ENCODE measurements at places on chromosomes 5 and 9. TPM values are rescaled to one million over a fixed set of nuclear protein-coding genes. Genes with fewer than 3 reads are reported as not detected.

The IL5 gene
- not detected for total RNA-seq

- H3K4me1 ChIP-seq = peaks cover 7% of the 10 kb centered on the region
- no peaks in the 10 kb centered on the region for H3K27me3 ChIP-seq
- no peaks in the 10 kb centered on the region for H3K36me3 ChIP-seq
- H3K4me3 ChIP-seq = no peak overlapping the region
Observed at GRCh38 chr5:178462076-178462475, 128.1 kb downstream of the COL23A1 start.

DNA sequence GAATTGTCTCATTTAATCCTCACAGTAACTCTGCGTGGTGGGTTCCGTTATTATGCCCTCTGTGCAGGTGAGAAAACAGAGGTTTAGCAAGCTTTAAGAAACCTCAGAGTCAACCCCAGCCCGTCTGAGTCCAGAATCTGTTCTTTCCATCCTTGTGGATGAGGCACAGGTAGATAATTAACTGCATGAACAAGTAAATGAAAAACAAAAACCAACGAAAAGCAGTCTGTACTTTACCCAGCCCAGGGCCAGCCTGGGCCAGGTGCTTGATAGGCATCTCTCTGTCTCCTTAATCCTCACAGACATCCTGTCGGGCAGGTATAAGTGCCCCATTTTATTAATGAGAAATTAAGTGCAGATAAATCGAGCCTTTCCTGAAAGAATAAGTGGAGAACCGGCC is 25.3 kb upstream of the CXCL14 start:
- no peaks in the 10 kb centered on the region for H3K36me3 ChIP-seq
- no peak overlapping the region for H3K4me3 ChIP-seq
- no peaks in the 10 kb centered on the region for H3K27me3 ChIP-seq
- peaks cover 21% of the 10 kb centered on the region for H3K4me1 ChIP-seq
- no peak for DNase-seq
- H3K27ac ChIP-seq = no peak overlapping the region

DNA sequence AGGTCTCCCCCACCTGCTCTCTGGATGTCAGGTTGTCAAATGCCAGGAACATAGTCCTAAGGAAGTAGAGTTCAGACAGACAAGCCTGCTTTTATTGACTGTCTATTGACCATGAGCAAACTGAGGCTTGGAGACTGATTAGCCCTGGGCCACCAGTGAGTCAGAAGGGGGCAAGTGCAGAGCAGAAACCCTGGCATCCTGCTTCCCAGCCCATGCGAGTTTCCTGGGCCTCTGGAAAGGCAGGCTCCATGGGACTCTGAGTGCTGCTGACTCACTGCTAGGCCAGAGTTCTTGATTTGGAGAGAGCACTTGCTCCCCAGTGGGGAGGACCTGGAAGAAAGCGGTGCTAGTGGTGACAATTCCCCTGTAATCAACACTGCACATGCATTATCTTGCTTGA is 2.8 kb upstream of the HBEGF start:
- H3K27me3 ChIP-seq = no peaks in the 10 kb centered on the region
- peaks cover 45% of the 10 kb centered on the region for H3K4me1 ChIP-seq
- H3K27ac ChIP-seq = no peak overlapping the region
- H3K36me3 ChIP-seq = no peaks in the 10 kb centered on the region

DNA sequence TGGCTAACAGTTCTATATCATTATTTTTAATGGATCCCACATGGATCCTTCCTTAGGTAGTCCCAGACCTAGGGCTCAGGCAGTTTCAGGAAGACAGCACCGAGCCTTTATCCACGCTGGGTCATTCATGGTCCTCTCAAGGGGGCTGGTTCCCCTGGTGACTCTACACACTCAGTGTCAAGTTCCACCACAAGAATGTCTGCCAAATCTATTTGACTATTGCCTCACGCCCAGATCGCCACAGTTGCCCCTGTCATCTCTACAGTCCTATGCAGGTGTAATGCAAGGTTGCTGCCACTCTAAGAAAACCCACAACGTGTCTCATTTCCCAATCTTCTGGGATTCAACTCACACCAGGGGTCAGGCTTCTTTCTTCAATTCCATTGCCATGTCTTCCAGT is 8.0 kb upstream of the ZNF366 start:
- no peak overlapping the region for H3K4me3 ChIP-seq
- peaks cover 3% of the 10 kb centered on the region for H3K4me1 ChIP-seq
- no peak for DNase-seq

DNA sequence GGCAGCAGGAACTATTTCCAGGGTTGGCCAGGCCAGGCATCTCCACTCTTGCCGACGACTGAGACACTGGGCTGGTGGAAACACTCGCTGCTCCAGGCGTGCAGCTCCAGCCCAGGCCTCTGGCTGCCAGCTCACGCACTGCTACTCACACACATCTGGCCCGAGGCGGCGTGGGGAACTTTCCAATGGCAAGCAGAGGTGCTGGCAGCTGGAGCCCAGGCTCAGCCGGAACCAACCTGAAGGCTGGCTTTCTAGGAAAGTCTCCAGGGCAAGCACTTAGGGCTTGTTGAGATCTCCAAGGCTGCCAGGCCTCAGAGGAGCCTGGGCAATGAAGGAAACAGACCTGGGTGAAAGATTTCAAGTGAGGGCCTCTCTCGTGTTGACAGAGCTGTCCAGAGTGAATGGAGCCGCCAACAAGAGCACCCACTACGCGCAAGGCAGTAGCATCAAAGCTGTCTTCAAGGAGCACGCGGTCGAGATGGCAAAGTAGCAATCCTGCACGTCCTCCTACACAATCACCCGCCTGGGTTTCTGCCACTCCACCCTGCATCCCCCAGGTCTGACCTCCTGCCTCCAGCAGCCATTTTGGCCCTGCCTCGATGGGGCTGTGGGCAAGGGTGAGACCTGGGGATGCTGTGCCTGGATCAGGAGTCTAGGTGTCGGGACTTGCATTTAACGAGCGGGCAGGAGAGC is 14.4 kb downstream of the SH3PXD2B start:
- H3K4me1 ChIP-seq = no peaks in the 10 kb centered on the region
- no peaks in the 10 kb centered on the region for H3K36me3 ChIP-seq

- no peak overlapping the region for H3K4me3 ChIP-seq
- H3K4me1 ChIP-seq = no peaks in the 10 kb centered on the region
- no peak overlapping the region for H3K27ac ChIP-seq
- no peaks in the 10 kb centered on the region for H3K36me3 ChIP-seq
- no peak for DNase-seq
Observed at GRCh38 chr9:116697362-116697761, 10.3 kb downstream of the TRIM32 start.

- no peak overlapping the region for H3K4me3 ChIP-seq
- no peak for DNase-seq
- no peaks in the 10 kb centered on the region for H3K36me3 ChIP-seq
- no peaks in the 10 kb centered on the region for H3K4me1 ChIP-seq
- H3K27me3 ChIP-seq = no peaks in the 10 kb centered on the region
Observed at GRCh38 chr9:113886026-113886369, 9.9 kb downstream of the ZNF618 start.

DNA sequence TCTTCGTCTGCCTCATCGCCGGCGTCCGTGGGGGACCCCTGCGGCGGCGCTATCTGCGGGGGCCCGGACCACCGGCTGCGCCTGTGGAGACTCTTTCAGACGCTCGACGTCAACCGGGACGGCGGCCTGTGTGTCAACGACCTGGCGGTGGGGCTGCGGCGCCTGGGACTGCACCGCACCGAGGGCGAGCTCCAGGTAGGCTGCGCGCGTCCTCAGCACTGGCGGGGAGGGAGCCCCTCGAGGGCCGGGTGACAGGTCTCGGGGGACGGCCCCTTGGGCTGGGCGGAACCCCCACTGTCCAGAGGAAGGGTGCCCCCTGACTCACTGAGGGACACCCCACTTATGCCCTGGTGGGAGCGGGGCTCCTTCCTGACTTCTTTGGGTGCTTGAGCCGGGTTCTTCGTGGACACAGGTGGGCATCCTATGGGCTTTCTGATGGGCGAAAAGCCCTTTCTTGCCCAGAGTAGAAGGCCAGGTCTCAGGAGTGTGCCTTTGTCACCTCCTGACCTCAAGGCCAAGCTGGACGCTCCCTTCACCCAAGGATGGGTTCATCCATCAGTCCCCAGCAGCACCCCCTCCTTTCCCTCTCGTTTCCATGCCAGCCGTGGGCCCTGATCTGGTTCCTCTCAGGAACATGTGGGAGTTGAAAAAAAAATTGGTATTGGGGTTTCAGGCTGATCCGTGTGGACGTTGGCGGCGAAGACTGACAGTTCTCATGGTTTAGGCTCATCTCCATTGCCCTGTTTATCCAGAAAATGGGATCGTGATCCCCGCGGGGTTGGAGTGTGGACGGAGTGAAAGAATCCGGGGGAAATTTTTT is 564 bp downstream of the SLC25A25 start:
- no peaks in the 10 kb centered on the region for H3K27me3 ChIP-seq
- H3K36me3 ChIP-seq = no peaks in the 10 kb centered on the region
- peak overlapping the region; percentile 63 for H3K27ac ChIP-seq
- peak; percentile 50 for DNase-seq

The ZNF366 gene
- total RNA-seq = not detected

The CCNI2 gene
- total RNA-seq = not detected

The SURF6 gene
- 31.6 TPM for total RNA-seq

DNA sequence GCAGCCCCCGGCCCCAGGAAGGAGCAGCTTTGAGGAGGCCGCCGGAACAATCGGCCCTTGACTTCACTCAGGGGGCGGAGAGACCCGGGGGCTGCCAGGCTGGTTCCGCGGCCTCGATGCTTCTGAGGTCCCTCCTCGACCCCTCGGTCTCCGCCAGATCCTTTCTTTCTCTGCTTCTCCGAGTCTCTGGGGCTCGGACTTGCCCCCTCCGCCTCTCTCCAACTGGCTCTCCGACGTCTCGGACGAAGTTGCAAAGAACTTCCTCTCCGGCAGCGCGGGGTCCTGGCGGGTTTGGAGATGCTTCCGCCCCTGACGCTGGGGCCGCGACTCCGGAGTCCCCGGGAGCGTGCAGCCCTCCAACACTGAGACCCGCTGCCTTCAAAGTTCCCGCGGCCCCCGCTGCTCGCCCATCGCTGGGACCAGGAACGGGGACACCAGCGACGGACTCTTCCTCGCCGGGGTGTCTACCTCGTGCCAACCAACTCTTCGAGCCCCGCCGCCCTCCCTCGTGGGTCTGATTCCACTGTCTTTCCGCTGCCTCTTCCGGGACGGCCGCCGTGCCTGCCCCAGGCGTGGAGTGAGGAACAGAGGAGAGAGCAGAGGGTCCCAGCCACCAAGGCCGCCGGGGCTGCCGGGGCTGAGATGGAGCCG is 7.0 kb downstream of the PAX5 start:
- DNase-seq = no peak
- peak overlapping the region; percentile 28 for H3K4me3 ChIP-seq
- peaks cover 5% of the 10 kb centered on the region for H3K4me1 ChIP-seq
- no peaks in the 10 kb centered on the region for H3K27me3 ChIP-seq
- no peak overlapping the region for H3K27ac ChIP-seq

- no peak overlapping the region for H3K4me3 ChIP-seq
- H3K27ac ChIP-seq = peak overlapping the region; percentile 100
- H3K36me3 ChIP-seq = 0 out of 2 replicates have a peak, but pooled peaks cover 3% of the 10 kb centered on the region
- DNase-seq = peak; percentile 30
- no peaks in the 10 kb centered on the region for H3K27me3 ChIP-seq
- H3K4me1 ChIP-seq = peaks cover 45% of the 10 kb centered on the region
Observed at GRCh38 chr5:160260006-160260775, 30.9 kb downstream of the FABP6 start.

GRCh38 chr5:139182528-139183296 is 15.5 kb downstream of the SIL1 start:
- no peaks in the 10 kb centered on the region for H3K36me3 ChIP-seq
- no peaks in the 10 kb centered on the region for H3K27me3 ChIP-seq
- no peaks in the 10 kb centered on the region for H3K4me1 ChIP-seq
- DNase-seq = no peak
- H3K27ac ChIP-seq = no peak overlapping the region

DNA sequence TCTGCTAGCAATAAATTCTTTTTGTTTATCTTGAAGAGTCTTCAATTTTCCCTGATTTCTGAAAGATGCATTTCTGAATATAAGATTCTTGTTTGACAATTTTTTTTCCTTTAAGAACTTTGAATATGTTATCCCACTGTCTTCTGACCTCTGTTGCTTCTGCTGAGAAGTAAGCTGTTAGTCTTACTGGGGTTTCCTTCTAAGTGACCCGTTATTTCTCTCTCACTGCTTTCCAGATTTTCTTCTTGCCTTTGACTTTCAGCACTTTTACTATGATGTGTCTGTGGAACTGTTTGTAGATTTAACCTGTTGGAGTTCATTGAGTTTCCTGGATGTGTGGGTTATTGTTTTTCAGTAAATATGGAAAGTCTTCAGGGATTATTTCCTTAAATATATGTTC is 205.3 kb upstream of the NFIL3 start:
- no peaks in the 10 kb centered on the region for H3K27me3 ChIP-seq
- no peaks in the 10 kb centered on the region for H3K36me3 ChIP-seq
- no peak overlapping the region for H3K4me3 ChIP-seq
- no peak overlapping the region for H3K27ac ChIP-seq
- no peak for DNase-seq
- no peaks in the 10 kb centered on the region for H3K4me1 ChIP-seq

The UGT3A2 gene
- not detected for total RNA-seq

The PCDHB4 gene
- total RNA-seq = not detected

GRCh38 chr9:34382054-34382453 is 5.4 kb upstream of the MYORG start:
- no peaks in the 10 kb centered on the region for H3K36me3 ChIP-seq
- peak; percentile 22 for DNase-seq
- no peak overlapping the region for H3K27ac ChIP-seq
- no peaks in the 10 kb centered on the region for H3K27me3 ChIP-seq

DNA sequence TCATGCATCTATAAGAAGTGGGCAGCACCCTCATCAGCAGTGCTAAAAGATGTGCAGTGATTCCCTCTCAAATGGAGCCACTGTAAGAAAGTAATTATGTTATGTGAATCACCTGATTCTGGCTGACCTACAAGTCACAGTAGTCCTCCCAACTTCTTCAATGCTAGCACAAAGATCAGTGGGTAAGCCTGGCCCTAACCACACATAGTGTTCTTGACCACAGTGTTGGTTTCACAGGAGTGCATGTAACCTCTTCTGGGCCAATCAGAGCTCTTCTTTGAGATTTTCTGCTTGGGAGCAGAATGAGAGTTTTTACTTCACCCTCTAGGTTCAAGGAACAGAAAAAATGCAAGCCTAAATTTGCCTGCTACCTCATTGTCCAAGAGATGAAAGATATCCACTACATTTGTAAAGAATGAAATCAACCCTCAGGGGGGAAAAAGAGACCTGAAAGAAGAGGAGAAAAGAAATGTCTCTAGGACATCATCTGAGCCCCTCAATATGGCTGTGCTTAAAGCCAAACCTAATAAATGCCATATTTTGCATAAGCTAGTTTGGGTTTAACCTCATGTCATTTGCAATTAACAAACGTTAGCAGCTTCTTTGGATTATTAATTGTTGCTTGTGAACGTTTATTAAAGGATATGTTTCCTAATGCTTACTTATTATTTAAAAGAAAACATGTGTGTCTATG is 65.3 kb upstream of the ADRB2 start:
- H3K36me3 ChIP-seq = no peaks in the 10 kb centered on the region
- no peak overlapping the region for H3K27ac ChIP-seq
- H3K27me3 ChIP-seq = no peaks in the 10 kb centered on the region
- no peak for DNase-seq
- no peak overlapping the region for H3K4me3 ChIP-seq
- H3K4me1 ChIP-seq = no peaks in the 10 kb centered on the region

The PDE6A gene
- total RNA-seq = 2.5 TPM

DNA sequence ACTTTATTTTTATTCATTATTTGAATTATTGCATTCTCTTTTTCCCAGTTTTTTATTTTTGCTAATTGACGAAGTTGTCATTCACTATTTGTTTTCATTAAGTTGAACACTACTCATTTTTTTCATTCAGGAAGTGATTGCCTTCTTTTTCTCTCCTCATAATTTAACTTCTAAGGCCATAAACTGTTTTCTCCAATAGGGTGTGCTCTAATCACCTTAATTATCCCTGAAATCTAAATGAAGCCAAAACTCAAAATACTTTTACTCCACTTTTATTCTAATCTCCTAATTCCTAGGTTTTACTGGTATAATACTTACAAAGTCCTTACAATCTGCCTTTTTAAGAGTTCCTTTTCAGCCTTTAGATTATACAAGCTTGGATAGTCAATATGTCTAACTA is 2.9 kb upstream of the OR13C2 start:
- no peak for DNase-seq
- no peak overlapping the region for H3K27ac ChIP-seq
- no peaks in the 10 kb centered on the region for H3K27me3 ChIP-seq
